Uterus (tissue), 4 donors: ENCODE measurements at places on chromosomes 13 and 19.

GRCh38 chr19:4754248-4754647 is 30.6 kb upstream of the DPP9 start:
- H3K36me3 ChIP-seq: no peaks in the 10 kb centered on the region
- H3K4me3 ChIP-seq: no peak overlapping the region
- H3K27ac ChIP-seq: no peak overlapping the region

DNA sequence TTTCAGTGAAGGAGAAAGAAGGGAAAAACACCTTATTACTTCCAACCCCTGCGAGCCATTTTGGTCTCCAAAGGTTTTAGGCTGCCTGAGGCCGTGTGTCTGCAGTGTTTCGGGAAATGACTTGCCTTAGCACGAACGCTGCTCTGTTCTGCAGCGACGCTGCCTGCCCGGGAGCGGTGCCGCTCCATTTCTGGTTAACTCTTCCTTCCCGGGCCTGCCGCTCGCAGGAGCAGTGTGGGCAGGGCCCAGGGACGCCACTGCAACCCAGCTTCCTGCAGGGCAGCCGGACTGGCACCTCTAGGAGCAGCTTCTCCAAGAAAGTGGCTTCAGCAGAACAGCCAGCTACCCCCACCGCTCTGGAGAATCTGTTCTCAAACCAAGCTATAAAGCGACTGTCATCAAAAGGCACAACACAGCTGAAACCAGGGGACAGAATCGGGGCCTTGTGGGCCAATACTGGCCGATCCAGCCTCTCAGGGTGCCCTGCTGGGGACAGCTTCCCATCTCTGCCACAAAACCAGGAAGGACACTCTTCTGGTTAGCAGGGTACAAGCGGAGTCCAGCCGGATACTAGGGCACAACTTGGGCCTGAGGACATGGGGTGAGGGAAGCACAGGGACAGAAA is 72.2 kb downstream of the KCTD15 start:
- no peak overlapping the region for H3K4me3 ChIP-seq
- no peaks in the 10 kb centered on the region for H3K4me1 ChIP-seq
- H3K27ac ChIP-seq: peak overlapping the region; percentile 46
- peak; percentile 24 for DNase-seq

- H3K4me1 ChIP-seq: no peaks in the 10 kb centered on the region
- DNase-seq: no peak
- H3K27ac ChIP-seq: no peak overlapping the region
- no peaks in the 10 kb centered on the region for H3K27me3 ChIP-seq
Measured at GRCh38 chr13:50844084-50844875, 788 bp upstream of the DLEU7 start.

DNA sequence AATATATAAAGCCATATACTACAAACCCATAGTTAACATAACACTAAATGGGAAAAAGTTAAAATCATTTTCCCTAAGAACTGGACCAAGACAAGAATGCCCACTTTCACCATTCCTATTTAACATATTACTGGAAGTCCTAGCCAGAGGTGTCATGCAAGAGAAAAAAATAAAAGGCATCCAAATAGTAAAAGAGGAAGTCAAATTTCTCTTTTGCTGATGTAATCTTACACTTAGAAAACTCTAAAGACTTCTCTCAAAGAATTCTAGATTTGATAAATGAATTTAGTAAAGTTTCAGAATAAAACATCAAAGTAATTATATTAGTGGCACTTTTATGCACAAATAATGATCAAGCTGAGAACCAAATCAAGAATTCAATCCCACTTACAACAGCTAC is 678.9 kb upstream of the SLITRK5 start:
- H3K4me1 ChIP-seq: no peaks in the 10 kb centered on the region
- no peak for DNase-seq
- no peak overlapping the region for H3K4me3 ChIP-seq
- H3K27me3 ChIP-seq: no peaks in the 10 kb centered on the region

GRCh38 chr13:49939321-49939720 is 3.2 kb upstream of the SPRYD7 start:
- no peaks in the 10 kb centered on the region for H3K36me3 ChIP-seq
- no peak overlapping the region for H3K4me3 ChIP-seq
- H3K27me3 ChIP-seq: no peaks in the 10 kb centered on the region
- no peak for DNase-seq

DNA sequence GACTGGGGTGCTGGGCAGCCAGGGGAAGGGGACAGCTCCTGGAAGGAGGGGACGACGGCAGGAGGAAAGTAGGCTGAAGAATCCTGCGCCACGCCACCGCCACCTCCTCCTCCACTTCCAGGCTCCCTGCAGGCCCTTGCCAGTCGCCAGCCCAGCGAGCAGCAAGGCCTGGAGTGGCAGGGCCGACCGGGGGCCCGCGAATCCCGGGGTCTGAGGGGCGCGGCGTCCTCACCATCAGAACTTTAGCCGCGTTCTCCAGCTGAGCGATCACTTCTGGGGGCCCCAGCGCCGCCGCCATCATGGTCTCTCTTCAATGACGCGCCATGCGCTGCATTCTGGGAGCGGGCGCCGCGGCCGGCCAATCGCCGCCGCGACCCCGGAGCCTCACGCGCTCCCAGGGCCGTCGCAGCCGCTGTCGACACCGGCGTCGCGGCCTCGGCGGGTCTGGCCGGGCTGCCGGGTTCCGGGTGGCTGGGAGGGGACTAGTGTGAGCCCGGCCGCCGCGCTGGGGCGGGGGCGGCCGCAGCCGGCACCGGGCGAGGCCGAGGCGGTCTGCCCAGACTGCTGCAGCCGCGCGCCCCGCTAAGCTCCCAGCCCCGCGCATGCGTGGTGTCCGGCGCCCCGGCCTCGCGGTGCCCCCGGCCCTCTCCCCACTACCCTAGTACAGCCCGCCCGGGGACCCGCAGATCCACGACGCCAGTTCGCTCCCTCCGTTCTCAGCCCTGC is at the start of gene XPO4:
Gene XPO4 (minus strand): TSS at position 309 of the 726 bp plus-strand sequence. CDS start 8 bp downstream, at position 301.
- H3K4me3 ChIP-seq: peak within 1 kb of the TSS; percentile 99
- H3K27me3 ChIP-seq: no peaks in the 10 kb centered on the region
- H3K36me3 ChIP-seq: no peaks in the 10 kb centered on the region
- DNase-seq: peak; percentile 77
- peak within 1 kb of the TSS; percentile 92 for H3K27ac ChIP-seq
